ENCODE measurements at places on chromosomes 5 and 9. TPM values are rescaled to one million over a fixed set of nuclear protein-coding genes. Genes with fewer than 3 reads are reported as not detected.

- no peak for DNase-seq
Observed at GRCh38 chr5:125272357-125272756, 525.9 kb upstream of the ZNF608 start.

DNA sequence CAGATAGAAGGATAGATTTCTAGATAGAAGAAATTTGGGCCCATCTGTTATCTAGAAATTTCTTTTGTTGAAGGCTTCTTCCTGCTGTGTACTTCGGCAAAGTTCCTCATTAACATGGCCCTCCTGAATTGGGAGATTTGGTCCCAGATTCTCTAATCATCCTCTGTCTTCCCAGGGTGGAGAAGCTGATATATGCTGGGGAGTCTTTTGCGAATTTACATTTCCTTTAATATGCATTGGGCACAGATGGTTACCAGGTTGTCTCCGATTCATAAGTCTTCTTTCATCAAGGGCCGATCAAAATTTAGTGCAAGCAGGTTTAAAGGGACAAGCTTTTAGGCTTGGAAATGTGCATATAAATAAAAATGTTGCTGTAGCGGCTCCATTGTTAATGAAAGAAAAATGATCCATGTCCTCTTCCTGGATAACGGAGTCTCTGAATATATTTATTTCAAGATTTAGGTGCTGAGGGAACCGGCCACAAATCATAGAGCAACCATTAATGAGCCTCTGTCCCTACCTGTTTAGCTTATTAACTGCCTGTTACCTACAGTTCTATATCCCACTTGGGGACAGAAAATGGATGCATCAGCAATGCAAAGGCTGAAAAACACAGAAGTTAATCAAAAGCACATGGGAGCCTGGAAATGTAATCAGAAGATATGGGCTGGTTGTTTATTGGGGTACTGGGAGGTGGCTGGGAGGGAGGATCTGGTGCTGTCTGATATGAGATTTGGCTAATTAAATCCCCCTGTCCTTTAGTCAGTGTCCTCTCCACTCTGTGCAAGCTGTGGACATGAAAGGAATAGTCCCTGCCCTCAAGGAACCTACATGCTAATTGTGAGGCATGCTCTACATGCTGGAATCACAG is 234.7 kb downstream of the MAN2A1 start:
- no peak for DNase-seq

GRCh38 chr5:23820765-23821471 is 313.5 kb downstream of the PRDM9 start:
- no peak for DNase-seq

DNA sequence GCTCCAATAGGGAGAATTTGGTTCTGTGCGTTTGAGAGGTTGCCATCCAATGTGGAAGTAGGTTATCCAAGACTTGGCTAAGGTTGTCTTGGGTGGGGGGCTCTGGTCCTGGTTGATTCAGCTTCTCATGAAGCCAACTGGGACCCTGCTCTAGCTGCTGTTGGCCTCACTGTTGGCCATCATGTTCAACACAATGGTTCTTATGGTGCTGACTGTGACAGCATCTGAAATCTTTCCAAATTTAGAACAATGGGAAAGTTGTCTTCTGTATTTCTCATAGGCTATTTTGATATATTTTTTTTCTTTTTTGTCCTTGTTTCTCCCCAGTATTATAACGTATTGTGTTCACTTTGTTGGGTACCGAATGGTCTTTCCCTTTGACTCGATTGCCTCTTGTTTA is 71.9 kb downstream of the GDNF start:
- no peak for DNase-seq

Gene TMOD1
- total RNA-seq = 28.4 TPM
